ENCODE measurements at places on chromosomes 1 and 21.
A peak's percentile ranks its signal among the peaks of the same experiment; 100 is the strongest.

DNA sequence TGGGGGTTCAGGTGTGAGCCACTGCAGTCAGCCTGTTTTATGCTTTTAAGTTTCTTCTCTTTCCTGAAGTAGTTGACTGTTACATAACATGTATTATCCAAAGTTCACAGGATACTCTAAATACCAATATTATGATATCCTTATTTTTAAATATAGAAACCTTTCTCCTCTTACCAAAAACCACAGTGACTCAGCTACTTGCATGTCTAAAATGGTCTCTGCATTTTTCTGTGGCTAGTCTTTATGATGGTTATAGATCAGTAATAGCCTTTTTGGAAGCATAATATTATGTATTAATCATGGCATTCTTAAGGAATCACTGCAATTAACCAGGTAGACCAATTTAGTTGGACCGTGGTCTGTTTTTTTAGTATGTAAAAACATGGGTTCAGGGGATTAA is 210.8 kb upstream of the CACYBP start:
- no peaks in the 10 kb centered on the region for H3K4me1 ChIP-seq
- H3K27me3 ChIP-seq, result no peaks in the 10 kb centered on the region
- H3K36me3 ChIP-seq, result peaks cover 3% of the 10 kb centered on the region
- no peak overlapping the region for H3K4me3 ChIP-seq
- no peak overlapping the region for H3K27ac ChIP-seq

GRCh38 chr1:172719066-172719627 is 60.2 kb downstream of the FASLG start:
- H3K36me3 ChIP-seq, result no peaks in the 10 kb centered on the region
- DNase-seq, result no peak
- H3K4me1 ChIP-seq, result peaks cover 14% of the 10 kb centered on the region
- no peak overlapping the region for H3K27ac ChIP-seq
- H3K27me3 ChIP-seq, result no peaks in the 10 kb centered on the region

- H3K36me3 ChIP-seq, result peaks cover 9% of the 10 kb centered on the region
- H3K4me3 ChIP-seq, result no peak overlapping the region
- H3K27ac ChIP-seq, result no peak overlapping the region
Measured at GRCh38 chr1:219788700-219789099, 139.7 kb downstream of the SLC30A10 start.

- DNase-seq, result no peak
- H3K4me1 ChIP-seq, result no peaks in the 10 kb centered on the region
- no peak overlapping the region for H3K27ac ChIP-seq
- H3K36me3 ChIP-seq, result no peaks in the 10 kb centered on the region
- no peak overlapping the region for H3K4me3 ChIP-seq
- no peaks in the 10 kb centered on the region for H3K27me3 ChIP-seq
Measured at GRCh38 chr1:65606426-65606825, 186.0 kb downstream of the LEPR start.

DNA sequence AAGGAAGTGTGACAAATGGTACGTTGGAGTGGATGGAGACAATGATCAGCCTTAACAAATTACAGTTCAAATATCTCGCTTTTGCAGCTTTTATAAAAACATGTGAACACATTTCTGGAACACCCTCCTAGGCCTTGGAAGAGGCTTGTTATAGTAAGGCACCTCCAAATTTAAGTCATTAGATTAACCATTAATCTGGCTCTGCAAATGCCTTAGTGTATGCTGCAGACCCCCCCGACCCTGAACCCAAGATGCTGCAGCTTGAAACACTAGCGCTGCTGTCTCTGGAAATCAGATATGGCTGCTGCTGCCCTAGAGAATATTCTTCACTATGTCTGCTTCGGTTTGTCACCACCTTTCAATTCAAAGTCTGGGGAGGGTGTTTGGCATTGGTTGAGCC is 196.4 kb downstream of the MIS18A start:
- no peak for DNase-seq
- H3K36me3 ChIP-seq, result peaks cover 3% of the 10 kb centered on the region
- peaks cover 18% of the 10 kb centered on the region for H3K4me1 ChIP-seq
- no peak overlapping the region for H3K4me3 ChIP-seq
- H3K27ac ChIP-seq, result no peak overlapping the region

- H3K36me3 ChIP-seq, result no peaks in the 10 kb centered on the region
- H3K4me1 ChIP-seq, result peaks cover 12% of the 10 kb centered on the region
- no peak overlapping the region for H3K4me3 ChIP-seq
- H3K27me3 ChIP-seq, result no peaks in the 10 kb centered on the region
- no peak overlapping the region for H3K27ac ChIP-seq
Measured at GRCh38 chr1:244789731-244790130, 45.7 kb upstream of the COX20 start.

- peaks cover 13% of the 10 kb centered on the region for H3K4me1 ChIP-seq
- H3K4me3 ChIP-seq, result no peak overlapping the region
- H3K36me3 ChIP-seq, result no peaks in the 10 kb centered on the region
Measured at GRCh38 chr1:24109686-24110475, 2.1 kb downstream of the MYOM3 start.

DNA sequence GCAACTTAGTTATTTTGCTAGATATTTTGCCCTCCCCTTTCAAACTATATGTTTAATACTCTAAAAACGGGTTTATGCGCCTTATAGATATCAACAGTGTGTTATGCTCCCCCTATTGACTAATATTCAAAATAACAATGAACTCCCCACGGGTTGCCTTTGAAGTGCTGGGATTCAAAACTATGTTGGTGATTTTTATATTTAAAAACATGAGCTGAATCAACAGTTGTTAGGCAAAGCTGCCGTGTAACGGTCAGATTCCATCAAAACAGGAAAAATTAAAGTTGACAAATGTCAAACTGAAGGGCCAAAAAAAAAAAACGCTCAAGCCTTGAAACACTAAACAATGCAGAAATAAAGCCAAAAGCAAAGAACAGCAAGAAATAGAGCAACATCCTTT is 2.5 kb downstream of the TGFBR3 start:
- no peaks in the 10 kb centered on the region for H3K36me3 ChIP-seq
- H3K27me3 ChIP-seq, result peaks cover 15% of the 10 kb centered on the region
- DNase-seq, result no peak
- no peak overlapping the region for H3K27ac ChIP-seq
- peak overlapping the region; percentile 97 for H3K4me3 ChIP-seq
- H3K4me1 ChIP-seq, result peaks cover 39% of the 10 kb centered on the region

DNA sequence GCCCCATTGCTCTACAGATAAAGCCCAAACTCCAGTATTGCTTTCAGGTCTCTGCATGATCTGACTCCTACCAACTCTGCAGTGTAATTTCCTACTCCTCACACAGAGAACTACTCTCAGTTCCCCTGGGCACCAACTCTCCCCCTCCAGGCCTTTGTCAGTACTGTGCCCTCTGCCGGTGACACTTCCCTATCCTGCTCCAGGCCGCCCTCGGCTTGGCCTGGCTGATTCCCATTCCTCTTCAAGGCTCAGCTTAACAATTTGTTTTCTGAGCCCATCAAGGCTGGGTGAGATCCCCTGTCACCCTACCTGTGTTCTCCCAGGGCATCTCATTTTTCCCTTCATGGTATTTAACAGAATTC is 2.6 kb downstream of the SLAMF8 start:
- peak overlapping the region; percentile 36 for H3K27ac ChIP-seq
- no peak overlapping the region for H3K4me3 ChIP-seq
- peak; percentile 28 for DNase-seq
- H3K36me3 ChIP-seq, result no peaks in the 10 kb centered on the region

GRCh38 chr1:179053486-179053885 is 27.8 kb downstream of the FAM20B start:
- H3K4me3 ChIP-seq, result no peak overlapping the region
- H3K27ac ChIP-seq, result peak overlapping the region; percentile 5
- no peaks in the 10 kb centered on the region for H3K27me3 ChIP-seq
- DNase-seq, result no peak
- H3K36me3 ChIP-seq, result peaks cover 28% of the 10 kb centered on the region

GRCh38 chr1:3186526-3186921 is 117.5 kb downstream of the PRDM16 start:
- H3K27ac ChIP-seq, result peak overlapping the region; percentile 94
- DNase-seq, result peak; percentile 57
- H3K4me3 ChIP-seq, result peak overlapping the region; percentile 76
- no peaks in the 10 kb centered on the region for H3K27me3 ChIP-seq
- H3K4me1 ChIP-seq, result peaks cover 76% of the 10 kb centered on the region
- H3K36me3 ChIP-seq, result no peaks in the 10 kb centered on the region

DNA sequence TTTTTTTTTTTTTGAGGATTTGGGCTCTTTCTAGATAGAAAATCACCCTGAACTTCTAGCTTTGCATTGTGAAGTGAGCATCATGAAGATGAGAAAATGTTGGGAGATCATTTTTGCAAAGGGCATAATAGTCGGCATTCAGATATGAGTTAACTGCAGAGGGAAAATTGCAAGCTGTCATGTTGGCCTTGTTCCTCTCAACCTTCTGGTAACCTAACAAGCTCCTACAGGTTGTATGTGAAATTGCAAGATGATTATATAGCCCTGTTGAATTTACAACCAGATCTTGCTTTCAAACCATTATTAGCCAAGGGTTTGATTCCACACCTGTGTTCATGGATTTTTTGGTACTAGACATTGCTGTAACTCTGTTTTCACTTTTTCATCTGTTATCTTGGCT is 2.2 kb downstream of the ELOA start:
- H3K36me3 ChIP-seq, result peaks cover 5% of the 10 kb centered on the region
- peak overlapping the region; percentile 96 for H3K4me3 ChIP-seq
- DNase-seq, result no peak
- peaks cover 39% of the 10 kb centered on the region for H3K4me1 ChIP-seq

DNA sequence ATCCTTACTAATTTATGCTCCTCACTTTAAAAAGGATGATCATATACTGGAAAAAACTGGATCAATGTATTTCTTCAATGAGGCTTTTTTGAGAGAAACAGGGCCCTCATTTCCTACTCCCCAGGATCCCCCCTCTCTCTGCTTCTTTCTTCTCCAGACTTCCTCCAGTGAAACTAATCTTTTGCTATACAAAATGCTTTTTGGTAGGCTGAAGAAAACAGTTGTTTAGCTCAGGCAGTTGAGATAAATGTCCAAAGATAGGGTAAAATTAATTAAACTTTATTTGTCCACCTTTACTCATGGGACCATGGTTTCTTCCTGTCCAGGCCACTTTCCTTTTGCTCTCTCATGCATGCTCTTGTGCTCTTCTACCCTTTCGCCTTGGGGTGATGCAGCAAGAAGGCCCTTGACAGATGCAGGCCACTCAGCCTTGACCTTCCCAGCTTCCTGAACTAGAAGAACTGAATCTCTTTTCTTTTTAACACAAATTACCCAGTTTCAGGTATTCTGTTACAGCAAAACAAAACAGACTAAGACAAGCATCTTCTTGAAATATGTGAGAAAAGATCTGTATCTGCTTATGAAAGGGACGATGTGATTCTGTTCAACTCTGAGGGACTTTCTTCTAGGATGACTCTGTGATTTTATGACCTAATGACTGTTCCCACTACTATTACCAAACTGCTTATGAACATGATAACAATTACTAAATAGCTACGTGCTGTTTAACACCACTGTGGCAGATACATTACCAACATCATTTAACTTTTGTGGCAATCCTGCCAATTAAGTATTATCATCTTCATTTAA is 63.7 kb downstream of the NVL start:
- H3K4me1 ChIP-seq, result peaks cover 6% of the 10 kb centered on the region
- peaks cover 11% of the 10 kb centered on the region for H3K36me3 ChIP-seq
- H3K4me3 ChIP-seq, result no peak overlapping the region
- no peaks in the 10 kb centered on the region for H3K27me3 ChIP-seq
- H3K27ac ChIP-seq, result peak overlapping the region; percentile 30
- no peak for DNase-seq

GRCh38 chr1:239061770-239062169 is 324.6 kb upstream of the CHRM3 start:
- no peaks in the 10 kb centered on the region for H3K27me3 ChIP-seq
- DNase-seq, result no peak
- no peak overlapping the region for H3K27ac ChIP-seq
- H3K4me1 ChIP-seq, result no peaks in the 10 kb centered on the region
- no peaks in the 10 kb centered on the region for H3K36me3 ChIP-seq
- no peak overlapping the region for H3K4me3 ChIP-seq

DNA sequence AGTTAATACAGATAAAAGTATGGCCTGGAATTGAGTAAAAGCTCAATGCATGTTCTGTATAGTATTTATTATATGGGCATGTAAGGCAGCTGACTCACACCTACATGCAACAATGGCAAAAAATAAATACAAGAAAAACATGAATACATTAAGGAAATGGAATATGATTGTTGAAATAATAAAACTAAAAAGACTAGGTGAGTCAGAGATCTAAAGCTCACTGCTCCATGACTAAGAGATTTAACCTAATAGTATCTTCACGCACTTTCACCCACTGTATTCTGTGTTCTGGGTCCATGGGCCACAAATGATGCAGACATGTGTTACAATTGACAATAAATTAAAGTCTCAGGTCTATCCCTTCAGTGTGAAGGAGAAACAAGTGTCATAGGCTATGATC is 607.0 kb downstream of the AGBL4 start:
- H3K4me3 ChIP-seq, result no peak overlapping the region
- H3K36me3 ChIP-seq, result peaks cover 7% of the 10 kb centered on the region
- H3K4me1 ChIP-seq, result no peaks in the 10 kb centered on the region
- H3K27ac ChIP-seq, result no peak overlapping the region
- DNase-seq, result no peak

DNA sequence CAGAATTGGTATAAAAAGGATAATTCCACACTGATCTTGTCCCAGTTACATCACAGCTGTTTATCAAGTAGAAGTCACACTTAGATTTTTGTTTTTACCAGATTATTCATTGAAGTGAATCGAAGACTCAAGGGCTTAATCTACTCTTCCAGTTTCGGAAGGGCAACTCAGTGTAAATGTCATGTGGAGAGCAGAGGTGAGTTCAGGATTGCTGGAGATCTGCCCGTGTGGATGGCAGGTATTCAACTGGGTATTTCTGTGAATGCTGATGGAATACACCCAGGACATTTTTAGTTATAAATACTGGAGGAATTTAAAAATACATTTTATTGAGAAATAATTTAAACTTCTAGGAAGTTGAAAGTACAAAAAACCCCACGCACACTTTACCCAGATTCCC is 19.4 kb downstream of the CC2D1B start:
- H3K27me3 ChIP-seq, result no peaks in the 10 kb centered on the region
- peaks cover 24% of the 10 kb centered on the region for H3K4me1 ChIP-seq
- H3K4me3 ChIP-seq, result no peak overlapping the region
- DNase-seq, result no peak
- H3K27ac ChIP-seq, result no peak overlapping the region

DNA sequence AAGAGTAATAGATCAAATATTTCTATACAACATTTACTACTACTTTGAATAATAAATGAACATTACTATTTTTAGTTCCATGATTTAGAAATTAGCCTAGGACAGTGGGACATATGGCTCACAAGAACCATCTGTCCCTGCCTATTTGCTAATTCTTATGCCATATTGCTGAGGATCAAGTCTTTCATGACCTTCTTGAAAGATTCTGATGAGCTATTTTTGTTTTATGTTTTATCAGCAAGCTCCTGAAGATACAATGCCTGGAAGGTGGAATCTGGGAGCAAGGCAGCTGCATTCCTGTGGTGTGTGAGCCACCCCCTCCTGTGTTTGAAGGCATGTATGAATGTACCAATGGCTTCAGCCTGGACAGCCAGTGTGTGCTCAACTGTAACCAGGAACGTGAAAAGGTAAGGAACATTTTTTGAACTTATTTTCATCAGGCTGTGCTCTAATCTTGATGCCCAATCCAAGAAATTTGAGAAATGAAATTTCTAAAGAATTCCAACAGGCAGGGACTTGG is 326.7 kb downstream of the PAPPA2 start:
- no peaks in the 10 kb centered on the region for H3K27me3 ChIP-seq
- H3K27ac ChIP-seq, result no peak overlapping the region
- H3K4me1 ChIP-seq, result peaks cover 10% of the 10 kb centered on the region

GRCh38 chr1:46221749-46222148 is 18.6 kb downstream of the LURAP1 start:
- peaks cover 2% of the 10 kb centered on the region for H3K36me3 ChIP-seq
- H3K27ac ChIP-seq, result peak overlapping the region; percentile 64
- peaks cover 55% of the 10 kb centered on the region for H3K4me1 ChIP-seq
- peak; percentile 71 for DNase-seq
- H3K27me3 ChIP-seq, result no peaks in the 10 kb centered on the region
- peak overlapping the region; percentile 73 for H3K4me3 ChIP-seq

- peaks cover 8% of the 10 kb centered on the region for H3K4me1 ChIP-seq
- H3K36me3 ChIP-seq, result no peaks in the 10 kb centered on the region
- H3K27ac ChIP-seq, result no peak overlapping the region
- H3K27me3 ChIP-seq, result no peaks in the 10 kb centered on the region
Measured at GRCh38 chr1:13556224-13556764, 27.3 kb upstream of the PDPN start.
